ENCODE measurements at places on chromosomes 7 and 10.
A peak's percentile ranks its signal among the peaks of the same experiment; 100 is the strongest.

- DNase-seq = no peak
These were observed 235.2 kb downstream of the DPP6 start for GRCh38 chr7:154287356-154287755.

- peak; percentile 69 for DNase-seq
These were observed 107.1 kb downstream of the ABLIM1 start for GRCh38 chr10:114550756-114551635.

- DNase-seq = no peak
These were observed 343.0 kb upstream of the NPSR1 start for GRCh38 chr7:34315032-34315431.

GRCh38 chr7:148982654-148983199, 45.6 kb downstream of the PDIA4 start:
- DNase-seq = no peak
